ENCODE measurements at places on chromosomes 3 and 15.

DNA sequence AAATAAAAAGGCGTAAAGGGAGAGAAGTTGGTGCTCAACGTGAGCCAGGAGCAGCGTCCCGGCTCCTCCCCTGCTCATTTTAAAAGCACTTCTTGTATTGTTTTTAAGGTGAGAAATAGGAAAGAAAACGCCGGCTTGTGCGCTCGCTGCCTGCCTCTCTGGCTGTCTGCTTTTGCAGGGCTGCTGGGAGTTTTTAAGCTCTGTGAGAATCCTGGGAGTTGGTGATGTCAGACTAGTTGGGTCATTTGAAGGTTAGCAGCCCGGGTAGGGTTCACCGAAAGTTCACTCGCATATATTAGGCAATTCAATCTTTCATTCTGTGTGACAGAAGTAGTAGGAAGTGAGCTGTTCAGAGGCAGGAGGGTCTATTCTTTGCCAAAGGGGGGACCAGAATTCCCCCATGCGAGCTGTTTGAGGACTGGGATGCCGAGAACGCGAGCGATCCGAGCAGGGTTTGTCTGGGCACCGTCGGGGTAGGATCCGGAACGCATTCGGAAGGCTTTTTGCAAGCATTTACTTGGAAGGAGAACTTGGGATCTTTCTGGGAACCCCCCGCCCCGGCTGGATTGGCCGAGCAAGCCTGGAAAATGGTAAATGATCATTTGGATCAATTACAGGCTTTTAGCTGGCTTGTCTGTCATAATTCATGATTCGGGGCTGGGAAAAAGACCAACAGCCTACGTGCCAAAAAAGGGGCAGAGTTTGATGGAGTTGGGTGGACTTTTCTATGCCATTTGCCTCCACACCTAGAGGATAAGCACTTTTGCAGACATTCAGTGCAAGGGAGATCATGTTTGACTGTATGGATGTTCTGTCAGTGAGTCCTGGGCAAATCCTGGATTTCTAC lies at the start of gene RARB:
Gene RARB (plus strand): TSS at position 322 of the 847 bp plus-strand sequence. CDS start 469 bp downstream, at position 791.
- DNase-seq, result peak; percentile 14

DNA sequence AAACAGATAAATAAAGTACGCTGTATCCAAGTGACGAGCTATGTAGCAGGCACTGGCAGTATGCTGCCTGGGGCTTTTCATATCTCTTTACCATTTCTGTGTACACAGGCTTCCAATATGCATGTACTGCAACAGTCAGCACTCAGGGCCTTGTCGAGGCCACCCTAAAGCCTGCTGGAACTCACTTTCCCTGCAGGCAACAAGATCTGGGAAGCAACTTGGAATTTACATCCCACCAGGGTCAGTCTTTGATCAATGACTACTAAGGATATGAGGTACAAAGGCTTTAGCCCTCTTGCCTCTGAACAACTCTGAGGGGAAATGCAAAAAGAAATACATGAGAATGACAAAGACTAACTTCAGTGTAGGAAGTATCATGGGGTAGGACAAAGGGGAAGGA lies 101.8 kb upstream of the ARL6 start:
- DNase-seq, result no peak

- no peak for DNase-seq
Measured at GRCh38 chr15:81170511-81170910, 26.2 kb upstream of the IL16 start.

DNA sequence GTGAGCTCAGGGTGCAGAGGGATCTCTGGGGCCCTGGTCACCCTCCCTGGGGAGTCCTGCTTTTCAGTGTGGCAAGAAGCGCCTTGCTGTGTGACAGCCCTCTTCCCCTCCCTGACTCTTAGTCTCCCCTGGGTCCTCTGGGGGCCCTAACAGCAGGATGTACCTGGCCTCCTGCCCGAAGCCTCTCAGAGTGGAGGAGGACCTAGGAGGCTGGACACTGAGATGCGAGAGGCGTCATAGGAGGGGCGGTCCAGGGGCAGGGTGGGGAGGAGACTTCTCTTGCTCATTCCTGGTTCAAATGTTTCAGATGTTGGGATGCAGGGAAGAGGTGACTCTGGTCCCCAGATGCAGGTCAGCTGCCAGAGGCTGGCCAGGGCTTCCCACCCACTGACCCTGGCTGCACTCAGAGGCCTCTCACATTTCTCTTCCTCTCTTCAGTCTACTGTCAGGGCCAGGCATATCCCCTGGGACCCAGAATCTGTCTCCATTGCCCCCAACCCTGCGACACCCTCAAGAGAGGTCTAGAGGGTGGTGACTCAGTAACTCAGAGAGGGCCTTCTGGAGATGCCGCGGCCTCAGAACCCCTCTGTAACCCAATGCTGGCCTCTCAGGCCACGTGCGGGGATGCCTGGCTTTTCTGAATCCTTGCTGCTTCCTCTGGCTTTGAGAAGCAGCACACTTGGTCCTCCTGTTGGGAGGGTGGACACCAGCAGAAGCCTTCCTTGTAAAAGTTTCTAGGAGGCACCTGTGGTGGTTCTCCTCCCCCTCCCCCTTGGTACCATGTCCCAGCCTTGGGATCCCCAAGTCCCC lies 25.9 kb downstream of the SNX33 start:
- no peak for DNase-seq

DNA sequence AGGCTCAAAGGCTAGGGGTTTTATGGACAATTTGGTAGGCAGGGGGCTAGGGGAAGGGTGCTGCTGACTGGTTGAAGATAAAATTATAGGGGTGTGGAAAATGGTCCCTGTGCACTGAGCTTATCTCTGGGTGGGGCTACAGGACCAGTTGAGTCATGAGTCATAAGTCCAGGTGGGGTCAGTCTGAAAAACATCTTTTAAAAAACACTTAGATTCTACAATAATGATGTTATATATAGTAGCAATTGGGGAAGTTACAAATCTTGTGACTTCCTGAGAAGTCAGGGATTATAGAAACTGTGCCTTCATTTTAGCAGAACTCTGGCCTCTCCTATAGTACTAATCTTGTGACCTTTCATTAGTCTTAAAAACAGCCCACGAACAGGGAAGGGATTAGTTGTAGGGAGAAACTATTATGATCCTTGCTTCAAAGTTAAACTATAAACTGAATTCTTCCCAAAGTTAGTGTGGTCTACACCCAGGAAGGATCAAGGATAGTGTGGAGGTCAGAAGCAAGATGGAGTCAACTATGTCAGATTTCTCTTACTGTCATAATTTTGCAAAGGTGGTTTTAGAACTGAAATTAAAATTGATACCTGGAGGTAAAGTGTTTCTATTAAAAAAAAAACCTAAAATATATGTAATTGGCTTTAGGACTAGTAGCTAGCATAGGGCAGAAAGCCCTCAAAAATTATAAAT lies 130.1 kb downstream of the P2RY1 start:
- no peak for DNase-seq

DNA sequence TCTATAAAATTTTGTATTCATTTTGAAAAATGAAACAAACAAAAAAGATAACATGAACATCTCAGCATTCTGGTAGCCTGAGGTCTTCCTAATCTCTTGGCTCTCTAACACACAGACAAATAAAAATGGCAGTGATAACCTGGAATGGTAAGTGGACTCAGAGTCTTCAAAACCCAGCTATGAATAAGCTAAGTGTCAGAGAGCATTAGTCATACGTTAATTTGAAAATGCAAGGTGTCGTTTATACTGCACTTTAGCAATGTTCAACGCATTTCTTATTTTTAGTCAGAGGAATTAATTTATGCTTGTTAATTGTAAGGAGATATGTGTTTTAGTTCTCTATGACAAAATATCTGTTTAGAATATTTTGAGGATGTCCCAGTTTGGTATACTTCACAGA lies 294.3 kb downstream of the NEK10 start:
- no peak for DNase-seq

DNA sequence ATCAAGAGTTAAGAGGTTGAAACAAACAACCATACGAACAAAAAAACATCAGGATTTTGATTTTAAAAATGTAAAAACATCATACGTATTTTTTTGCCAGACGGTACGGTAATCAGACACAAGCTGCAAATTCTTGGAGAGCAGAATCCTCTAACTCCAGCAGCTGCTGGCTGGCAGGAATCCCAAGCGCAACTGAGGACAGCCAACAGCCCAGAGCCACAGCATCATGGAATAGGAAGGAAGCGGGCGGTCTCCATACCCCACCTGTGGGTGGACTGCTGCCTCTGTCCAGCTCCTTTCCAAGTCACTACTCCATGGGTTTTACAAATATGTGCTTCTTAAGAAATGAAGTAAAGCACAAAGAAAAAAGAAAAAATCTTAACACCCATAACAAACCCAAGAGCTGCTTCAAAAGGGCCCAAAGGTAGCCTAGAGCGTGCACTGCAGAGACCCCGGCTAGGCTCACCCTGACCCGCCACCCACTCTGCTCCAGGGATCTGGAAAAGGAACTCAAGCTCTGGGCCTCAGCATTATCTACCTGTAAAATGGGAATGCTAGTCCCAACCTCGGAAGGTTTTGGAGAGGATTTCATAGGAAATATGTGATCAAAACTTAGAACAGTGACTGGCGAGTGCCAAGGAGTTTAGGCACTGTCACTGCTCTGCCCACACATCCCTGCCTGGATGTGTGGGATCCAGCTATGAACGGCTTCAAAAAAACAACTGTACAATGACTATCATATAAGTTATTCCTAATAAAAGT lies 33.4 kb downstream of the ZXDC start:
- DNase-seq, result no peak

DNA sequence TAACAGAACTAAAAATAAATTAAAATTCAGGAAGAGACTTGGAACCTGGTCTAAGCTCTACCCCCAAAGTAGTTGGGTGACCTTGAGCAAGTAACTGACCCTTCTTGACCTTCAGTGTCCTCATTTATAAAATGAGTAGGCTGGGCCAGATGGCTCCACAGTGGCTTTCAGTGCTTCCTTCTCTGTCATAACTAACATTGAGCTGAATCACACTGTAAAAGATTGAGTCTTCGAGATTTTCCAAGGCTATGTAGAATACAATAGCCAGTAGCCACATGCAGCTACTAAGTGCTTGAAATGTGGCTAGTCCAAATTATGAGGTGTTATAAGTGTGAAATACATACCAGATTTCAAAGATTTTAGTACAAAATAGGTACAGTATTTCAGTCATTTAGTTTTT lies 313.3 kb downstream of the MECOM start:
- DNase-seq, result no peak

Data from amygdala (tissue), 56 donors.